ENCODE measurements at places on chromosomes 2 and 18.
A peak's percentile ranks its signal among the peaks of the same experiment; 100 is the strongest.

GRCh38 chr18:38698088-38698487 is 1132.5 kb upstream of the CELF4 start:
- no peak for DNase-seq

GRCh38 chr2:5007596-5007995 is 684.6 kb upstream of the SOX11 start:
- DNase-seq = no peak

- DNase-seq = no peak
These were observed 278.5 kb downstream of the FBXO15 start for GRCh38 chr18:73869182-73869581.

- DNase-seq = no peak
These were observed 1938.0 kb upstream of the PIK3C3 start for GRCh38 chr18:40017021-40017420.

DNA sequence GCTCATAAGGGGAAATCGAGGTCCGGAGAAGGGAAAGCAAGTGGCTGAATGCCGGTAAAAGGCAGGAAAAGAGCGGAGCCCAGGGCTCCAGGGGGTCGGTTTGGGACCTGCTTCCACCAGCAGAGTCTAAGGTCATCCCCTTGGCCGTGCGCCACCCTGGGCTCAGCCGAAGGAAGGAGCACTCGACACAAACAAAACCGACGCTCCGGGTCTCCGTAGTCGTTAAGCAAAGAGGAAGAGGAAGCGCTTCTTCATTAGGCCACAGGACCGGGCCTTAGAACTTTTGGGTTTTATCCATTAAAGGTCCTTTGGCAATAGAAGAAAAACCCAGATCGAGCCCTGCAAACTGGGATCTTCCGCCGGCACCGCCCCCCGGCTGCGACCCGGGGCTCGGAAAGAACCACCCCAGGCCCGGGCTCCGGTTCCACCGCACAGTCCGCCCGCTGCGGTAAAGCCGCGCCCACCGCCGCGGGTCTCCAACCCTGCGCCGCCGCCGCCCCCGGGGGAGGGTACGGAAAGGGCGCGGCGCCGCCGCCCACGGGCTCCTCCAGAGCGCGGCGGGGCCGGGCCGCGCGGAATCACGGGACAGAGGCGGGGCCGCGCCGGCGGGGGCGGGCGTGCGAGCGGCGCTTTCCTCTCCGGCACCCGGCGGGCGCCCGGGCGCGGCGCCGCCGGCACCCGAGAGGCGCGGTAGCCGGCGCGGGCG is at the start of gene TTL:
Gene TTL, plus strand, starts transcription at position 629 of the 706 bp plus-strand sequence. CDS start 189 bp downstream, outside the sequence.
- peak; percentile 62 for DNase-seq

GRCh38 chr2:10489842-10490555 is 41.9 kb upstream of the ODC1 start:
- no peak for DNase-seq

DNA sequence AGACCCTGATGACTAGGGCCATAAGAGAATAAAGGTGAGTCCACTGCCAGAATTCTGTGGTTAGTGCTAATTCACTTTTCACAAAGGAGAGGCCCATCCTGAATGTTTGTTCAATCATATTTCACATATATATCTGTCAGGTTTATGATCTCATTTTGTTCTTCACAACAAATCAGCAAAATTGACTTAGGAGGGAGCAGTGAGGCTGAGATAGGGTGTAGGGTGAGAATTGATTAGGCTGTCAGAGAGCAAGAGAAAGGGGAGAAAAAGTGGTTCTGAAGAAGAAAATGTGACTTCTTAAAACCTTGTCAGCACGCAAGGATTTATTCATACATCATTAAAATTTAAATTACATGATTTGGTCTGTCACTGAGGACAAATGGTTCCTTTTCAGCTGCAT is 117.7 kb downstream of the FHOD3 start:
- DNase-seq = no peak

GRCh38 chr18:255171-255570 is 12.7 kb downstream of the THOC1 start:
- DNase-seq = no peak

DNA sequence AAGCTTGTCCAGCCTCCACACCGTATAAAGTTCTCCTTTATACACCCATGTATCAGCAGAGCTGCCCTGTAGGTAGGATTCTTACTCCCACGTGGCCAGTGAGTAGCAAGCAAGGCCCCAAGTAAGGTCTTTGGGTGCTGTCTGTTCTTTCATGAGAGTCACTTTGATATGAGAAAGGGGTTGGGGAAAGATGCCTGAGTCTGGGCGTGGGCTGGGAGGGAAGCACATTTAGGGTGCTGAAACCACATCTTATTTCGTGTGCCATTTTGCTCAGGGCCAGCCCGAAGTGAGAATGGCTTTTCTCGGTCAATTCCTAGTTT is 436 bp upstream of the ITPRIPL1 start:
- no peak for DNase-seq

GRCh38 chr2:33670392-33670937 is 71.4 kb upstream of the FAM98A start:
- no peak for DNase-seq

GRCh38 chr2:163659224-163659623 is 76.6 kb downstream of the FIGN start:
- no peak for DNase-seq

DNA sequence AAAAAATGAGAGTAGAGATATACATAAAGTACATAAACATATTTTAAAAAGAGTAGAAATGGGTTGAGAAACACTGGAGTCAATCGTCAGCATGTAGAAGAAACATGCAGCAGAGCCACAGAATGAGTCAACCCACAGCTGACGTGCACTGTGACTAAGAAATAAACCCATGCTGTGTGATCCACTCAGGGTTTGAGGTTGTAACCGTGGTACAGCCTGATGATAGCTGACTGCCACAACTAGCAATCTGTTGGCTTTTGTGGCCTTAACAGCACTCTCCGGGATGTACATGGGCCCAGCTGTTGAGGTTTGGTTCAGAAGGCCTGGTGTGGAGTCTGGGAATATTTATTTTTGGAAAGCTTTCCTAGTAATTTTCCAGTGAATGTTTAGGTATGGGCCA is 554.4 kb upstream of the MEX3C start:
- DNase-seq = no peak

- DNase-seq = no peak
These were observed 569 bp downstream of the TSPYL6 start for GRCh38 chr2:54255230-54256090.

DNA sequence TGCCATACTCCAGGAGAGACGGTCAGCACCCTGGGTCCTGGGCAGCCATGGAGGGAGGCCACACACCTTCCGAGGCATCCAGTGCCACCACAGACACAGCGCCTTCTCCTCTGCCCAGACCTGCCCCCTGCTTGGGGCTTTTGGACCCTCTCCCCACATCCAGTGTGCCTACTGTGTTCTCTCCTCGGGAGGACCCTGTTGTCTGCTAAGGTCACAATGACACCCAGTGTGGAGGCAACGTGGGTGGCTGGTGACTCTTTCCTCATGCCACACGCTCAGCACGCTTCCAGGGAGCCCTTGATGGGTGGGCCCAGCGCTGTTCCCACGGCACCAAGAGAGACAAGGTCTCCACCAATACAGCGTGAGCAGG is 251.9 kb downstream of the EIPR1 start:
- DNase-seq = no peak

- no peak for DNase-seq
These were observed 12.8 kb upstream of the TMEM237 start for GRCh38 chr2:201656102-201656501.

- peak; percentile 73 for DNase-seq
These were observed 1.4 kb upstream of the BCL2 start for GRCh38 chr18:63320975-63321265.

GRCh38 chr2:64259312-64259711 is 115.1 kb upstream of the PELI1 start:
- DNase-seq = no peak

DNA sequence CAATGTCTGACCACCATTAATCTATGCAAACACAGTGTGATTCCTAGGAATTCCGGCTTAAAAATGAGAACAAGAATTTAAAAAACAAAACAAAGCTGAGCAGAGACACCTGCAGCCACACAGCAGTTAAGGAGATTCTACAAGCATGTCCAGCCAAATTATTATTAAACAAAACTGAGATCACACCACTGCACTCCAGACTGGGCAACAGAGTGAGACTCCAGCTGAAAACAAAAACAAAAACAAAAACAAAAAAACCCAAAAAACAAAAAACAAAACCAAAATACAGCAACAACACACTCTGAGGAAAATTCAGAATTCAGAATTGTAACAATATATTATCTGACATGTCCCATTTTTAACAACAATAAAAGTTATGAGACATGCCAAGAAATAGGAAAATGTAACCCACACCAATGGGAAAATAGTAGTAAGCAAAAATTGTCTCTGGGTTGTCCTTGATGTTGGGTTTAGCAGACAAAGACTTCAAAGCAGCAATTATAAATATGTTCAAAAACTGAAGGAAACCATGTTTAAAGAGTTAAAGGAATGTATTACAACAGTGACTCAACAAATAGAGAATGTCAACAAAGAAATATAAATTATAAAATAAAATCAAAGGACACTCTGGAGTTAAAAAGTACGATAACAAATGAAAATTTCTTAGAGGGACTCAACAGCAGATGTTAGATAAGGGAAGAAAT is 19.7 kb downstream of the MYOM1 start:
- no peak for DNase-seq

GRCh38 chr2:14619441-14619840 is 13.1 kb upstream of the LRATD1 start:
- DNase-seq = no peak

DNA sequence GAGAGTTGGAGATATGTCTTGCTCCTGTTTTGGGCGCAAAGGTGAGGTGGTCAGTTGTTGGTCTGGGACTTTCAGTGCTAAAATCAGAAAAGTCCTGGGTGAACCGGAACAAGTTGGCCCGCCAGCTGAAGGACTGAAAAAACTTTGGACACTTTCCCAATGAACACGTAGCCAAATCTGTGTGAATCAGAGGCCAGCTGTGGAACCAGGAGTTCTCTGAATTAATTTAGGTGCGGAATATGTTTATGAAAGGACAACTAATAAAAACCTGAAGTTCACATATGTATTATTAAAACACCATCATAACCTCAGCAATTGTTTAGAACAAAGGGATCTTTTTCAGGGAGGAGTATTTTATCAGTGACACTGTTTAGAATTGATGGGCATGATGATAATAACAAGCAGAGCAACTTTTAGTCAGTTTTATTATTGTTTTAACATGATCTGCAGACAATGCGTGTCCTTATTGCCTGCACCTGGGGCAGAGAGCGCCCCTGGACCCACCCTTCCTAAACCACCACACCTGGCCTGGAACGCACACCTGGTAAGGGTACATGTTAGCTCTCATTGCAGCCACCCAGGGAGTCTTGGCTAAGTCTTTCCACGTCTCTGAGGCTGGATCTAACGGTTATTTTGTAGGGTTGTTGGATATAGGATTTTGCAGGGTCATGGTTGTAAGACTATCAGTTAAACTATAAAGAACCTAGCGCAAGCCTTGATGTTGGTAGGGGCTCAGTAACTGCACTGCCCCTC is 9.9 kb upstream of the ODC1 start:
- no peak for DNase-seq
